ENCODE measurements at places on chromosomes 7 and 10.

GRCh38 chr10:77744245-77744644 is 106.6 kb upstream of the KCNMA1 start:
- no peak for DNase-seq

DNA sequence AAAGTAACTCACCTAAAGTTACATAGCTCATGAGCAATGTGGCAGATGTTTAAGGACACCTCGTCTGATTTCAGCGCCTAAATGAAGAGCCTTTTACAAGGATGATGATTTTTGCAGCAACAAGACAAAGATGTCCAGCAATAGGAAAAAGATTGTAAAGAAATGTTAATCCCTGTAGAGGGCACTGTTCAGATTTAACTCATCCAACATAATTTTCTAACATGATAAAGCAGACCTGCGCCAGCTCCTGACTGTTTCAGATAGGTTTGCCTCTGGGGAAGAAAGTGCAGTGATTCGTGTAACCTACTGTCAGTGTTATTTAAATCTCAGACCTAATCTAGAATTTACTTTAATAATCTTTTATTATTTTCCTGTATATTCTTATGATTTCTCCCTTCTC is 595.2 kb downstream of the AUTS2 start:
- no peak for DNase-seq

DNA sequence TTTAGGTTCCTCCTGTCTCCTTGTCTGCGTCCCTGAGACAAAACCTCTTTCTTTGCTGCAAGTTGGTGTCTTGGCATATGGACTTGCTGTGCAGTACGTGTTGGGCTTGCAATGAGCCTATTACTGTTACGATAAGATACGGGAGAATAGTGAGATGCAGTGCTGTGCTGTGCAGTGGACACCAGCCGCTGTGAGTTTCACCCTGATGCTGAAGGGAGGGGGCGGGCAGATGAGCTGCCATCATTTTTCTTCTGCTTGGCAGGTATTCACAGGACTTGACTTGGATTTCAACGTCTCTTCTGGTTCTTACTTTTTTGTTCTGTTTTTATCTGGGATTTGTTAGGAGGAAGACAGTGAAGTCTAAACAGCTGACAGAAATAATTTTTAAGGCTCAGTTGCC is 257.1 kb upstream of the PITRM1 start:
- no peak for DNase-seq

DNA sequence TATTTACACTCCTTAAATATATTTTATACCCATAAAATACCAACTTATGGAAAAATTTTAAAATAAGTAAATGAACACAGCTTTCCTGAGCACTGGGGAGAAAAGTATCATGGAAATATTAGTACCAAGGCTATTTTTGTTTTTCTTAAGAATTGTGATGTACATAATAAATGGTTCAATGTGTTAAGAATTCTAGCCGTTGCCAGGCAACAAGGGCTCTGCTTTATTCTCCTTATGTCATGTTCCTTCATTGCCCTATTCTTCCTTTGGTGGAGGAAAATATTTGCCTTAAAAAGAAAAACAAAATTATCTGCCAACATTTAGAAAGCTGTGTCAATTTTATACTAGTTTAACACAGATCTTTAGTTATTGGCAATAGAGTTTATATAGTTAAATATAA is 2.6 kb upstream of the ZPBP start:
- no peak for DNase-seq

- no peak for DNase-seq
Observed at GRCh38 chr10:109964318-109964717, 41.0 kb upstream of the XPNPEP1 start.

DNA sequence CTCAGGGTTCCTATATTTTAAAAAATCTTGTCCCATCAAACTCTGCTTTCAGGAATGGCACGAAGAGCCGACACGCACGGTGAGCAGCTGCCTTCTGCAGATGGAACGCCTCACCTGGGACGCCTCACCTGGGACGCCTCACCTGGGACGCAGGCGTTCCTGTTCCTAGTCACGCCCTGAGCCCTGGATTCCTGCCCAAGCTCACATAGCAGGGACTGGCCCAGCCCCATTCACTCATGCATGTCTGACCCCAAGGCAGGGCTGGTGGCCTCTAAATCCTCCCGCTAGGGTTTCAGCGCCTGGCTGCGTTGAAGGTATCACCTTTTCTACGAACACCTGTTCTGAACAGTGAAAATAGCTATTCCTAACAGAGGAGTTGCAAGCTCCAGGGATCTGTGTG is 49.8 kb downstream of the CARD11 start:
- DNase-seq = no peak

GRCh38 chr7:106260136-106260561 is 24.6 kb downstream of the NAMPT start:
- DNase-seq = no peak

GRCh38 chr10:30857803-30858202 is 173.9 kb downstream of the ZNF438 start:
- DNase-seq = no peak

GRCh38 chr10:58003945-58004344 is 263.7 kb downstream of the IPMK start:
- no peak for DNase-seq

DNA sequence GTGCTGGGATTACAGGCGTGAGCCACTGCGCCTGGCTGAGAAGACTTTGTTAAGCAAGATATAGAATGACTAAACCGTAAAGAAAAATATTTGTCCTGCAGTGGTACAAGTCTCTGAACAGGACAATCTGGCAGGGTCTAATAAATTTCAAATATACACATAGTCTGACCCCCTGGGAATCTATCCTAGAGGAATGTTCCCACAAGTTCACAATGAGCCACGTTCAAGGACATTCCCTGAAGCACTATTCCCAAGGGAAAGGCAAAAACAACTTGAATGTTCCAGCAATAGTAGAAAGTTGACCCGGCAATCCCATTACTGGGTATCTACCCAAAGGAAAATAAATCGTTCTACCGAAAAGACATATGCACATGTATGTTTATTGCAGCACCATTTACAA is 82.0 kb downstream of the HIP1 start:
- DNase-seq = no peak

DNA sequence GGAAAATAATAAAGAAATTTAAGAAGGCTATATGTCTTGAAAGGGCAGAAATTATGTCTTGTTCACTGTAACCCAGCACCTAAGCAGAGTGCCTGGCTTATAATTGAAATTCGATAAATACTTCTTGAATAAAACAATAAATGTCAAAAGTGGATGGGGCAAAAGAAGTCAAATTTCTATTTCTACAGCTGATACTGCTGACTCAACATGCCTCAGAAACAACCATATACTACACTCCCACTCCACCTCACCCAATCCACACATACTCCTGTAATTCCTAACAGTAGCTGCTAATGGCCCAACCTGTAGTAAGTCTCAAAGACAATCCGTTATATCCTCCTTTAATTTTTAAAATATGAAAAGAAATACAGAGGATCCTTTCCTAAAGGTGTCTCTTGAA is 48.1 kb upstream of the LRRN3 start:
- no peak for DNase-seq

DNA sequence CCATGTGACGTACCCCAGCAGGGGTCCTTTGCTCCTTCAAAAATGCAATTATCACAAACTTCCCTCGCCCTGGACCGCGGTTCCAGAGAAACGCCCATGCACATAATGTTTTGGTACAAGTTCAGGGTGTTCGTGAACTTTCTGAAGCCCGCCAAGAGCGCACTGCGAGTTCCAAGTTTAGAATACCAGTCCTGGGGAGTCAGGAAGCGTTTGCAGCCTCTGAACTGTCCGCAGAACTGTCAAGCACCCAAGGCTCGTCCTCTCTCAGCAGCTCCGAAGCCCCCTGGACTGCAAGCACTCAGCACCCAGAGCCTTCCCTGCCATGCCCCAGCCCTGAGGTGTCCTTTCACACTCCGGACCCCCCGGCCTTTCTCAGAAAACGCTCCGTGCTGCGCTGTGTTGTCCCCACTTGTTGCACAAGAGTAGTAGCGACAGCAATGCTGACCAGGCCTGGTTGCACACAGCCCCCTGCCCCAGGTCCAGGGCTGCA is 30.3 kb downstream of the CALML3 start:
- no peak for DNase-seq

GRCh38 chr10:90912174-90912573 is 8.7 kb downstream of the ANKRD1 start:
- DNase-seq = no peak

GRCh38 chr10:60664859-60665258 is 113.4 kb upstream of the CDK1 start:
- no peak for DNase-seq

DNA sequence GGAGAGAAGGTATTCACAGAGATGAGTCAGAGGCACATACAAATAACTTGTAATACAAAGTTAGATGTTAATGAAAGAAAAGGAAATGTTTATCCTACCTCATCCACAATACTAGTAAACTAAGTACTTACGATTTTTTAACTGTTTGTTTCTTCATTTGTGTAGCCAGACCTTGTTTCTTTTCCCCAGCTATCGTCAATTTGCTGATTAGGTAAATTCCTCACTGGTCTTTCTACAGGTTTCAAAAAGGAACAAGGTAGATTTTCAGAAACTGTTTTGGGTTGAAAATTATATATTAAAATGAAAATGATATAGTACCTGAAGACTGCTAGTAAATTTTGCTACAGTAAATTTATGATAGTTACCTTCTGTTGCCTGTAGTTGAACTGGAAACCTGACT is 56.6 kb downstream of the PON1 start:
- no peak for DNase-seq

All from activated CD8-positive, alpha-beta memory T cell treated with anti-CD3 and anti-CD28 coated beads for 1 hour (primary cell).